ENCODE measurements at places on chromosomes 5 and 9. TPM values are rescaled to one million over a fixed set of nuclear protein-coding genes. Genes with fewer than 3 reads are reported as not detected.

The FCN2 gene
- total RNA-seq: not detected

The AGXT2 gene
- total RNA-seq: not detected

The CCL27 gene
- total RNA-seq: not detected

The TEK gene
- 7.2 TPM for total RNA-seq

The LRRC19 gene
- total RNA-seq: under 0.01 TPM

The ZNF300 gene
- total RNA-seq: 94.8 TPM

The FOXI1 gene
- not detected for total RNA-seq

The FOXD4L5 gene
- total RNA-seq: 0.31 TPM
